ENCODE measurements at places on chromosomes 2 and 18. TPM values are rescaled to one million over a fixed set of nuclear protein-coding genes. Genes with fewer than 3 reads are reported as not detected.
A peak's percentile ranks its signal among the peaks of the same experiment; 100 is the strongest.

OTOS gene
- not detected for polyA plus RNA-seq

STPG4 gene
- polyA plus RNA-seq, result 0.24 TPM

ACMSD gene
- polyA plus RNA-seq, result not detected

CROCC2 gene
- polyA plus RNA-seq, result not detected

TEKT4 gene
- polyA plus RNA-seq, result not detected

RIT2 gene
- polyA plus RNA-seq, result not detected

G6PC2 gene
- not detected for polyA plus RNA-seq

GKN2 gene
- polyA plus RNA-seq, result not detected

DNA sequence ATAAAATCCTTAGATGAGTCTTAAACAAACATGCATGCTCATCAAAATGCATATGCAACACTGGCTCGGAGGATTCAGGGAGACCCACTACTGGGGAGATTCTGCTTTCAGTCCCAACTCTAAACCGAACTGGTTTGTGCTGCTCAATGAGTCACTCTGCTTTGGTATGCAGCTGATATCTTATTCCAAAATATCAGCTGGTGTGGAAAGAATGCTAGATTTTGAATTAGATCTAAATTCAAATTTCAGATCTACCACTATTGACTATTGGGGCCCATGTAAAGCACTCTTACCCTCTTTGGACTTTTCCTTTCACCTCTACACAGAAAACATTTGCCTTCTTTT, 39.2 kb upstream of the TTN start:
- DNase-seq, result no peak

GRCh38 chr18:12839526-12840196, 44.4 kb downstream of the PTPN2 start:
- peak; percentile 79 for DNase-seq

DNA sequence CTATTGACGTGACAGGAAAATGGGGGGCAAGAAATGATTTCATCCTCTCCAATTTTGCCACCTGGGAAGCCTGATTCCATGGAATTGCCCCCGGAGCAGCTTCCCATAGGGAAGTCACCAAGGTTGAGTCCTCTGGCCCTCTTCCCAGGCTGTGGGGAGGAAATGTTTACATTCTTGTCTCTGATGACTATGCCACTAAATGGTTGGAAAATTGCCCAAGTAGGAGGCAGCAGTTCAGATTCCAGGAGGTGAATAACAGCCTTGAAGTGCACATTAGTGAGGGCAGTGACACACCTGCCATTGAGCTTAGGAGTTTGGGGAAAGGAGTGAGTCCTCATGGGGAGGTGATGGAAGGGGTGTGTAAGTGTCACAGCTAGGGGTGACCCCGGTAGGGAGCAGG, 449.2 kb upstream of the DCC start:
- DNase-seq, result no peak

DNA sequence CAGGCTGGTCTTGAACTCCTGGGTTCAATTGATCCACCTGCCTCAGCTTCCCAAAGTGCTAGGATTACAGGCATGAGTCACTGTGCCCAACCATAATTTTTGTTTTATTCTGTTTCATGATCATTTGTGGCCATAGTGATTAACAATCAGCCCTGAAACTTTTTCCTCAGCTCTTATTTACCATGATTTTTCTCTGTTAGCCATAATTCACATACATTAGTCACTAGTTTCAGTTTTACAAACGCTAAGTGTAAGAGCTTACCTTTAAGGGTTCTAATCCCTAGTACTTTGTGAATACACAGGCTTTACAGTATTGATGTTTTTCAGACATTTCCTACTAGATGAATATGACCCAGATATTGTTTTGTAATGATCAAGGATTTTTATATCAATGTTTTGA, 216.1 kb downstream of the DPP4 start:
- DNase-seq, result no peak

GRCh38 chr18:42095732-42096377, 140.8 kb downstream of the PIK3C3 start:
- DNase-seq, result no peak

GRCh38 chr2:173891315-173892037, 73.7 kb downstream of the SP3 start:
- no peak for DNase-seq

DNA sequence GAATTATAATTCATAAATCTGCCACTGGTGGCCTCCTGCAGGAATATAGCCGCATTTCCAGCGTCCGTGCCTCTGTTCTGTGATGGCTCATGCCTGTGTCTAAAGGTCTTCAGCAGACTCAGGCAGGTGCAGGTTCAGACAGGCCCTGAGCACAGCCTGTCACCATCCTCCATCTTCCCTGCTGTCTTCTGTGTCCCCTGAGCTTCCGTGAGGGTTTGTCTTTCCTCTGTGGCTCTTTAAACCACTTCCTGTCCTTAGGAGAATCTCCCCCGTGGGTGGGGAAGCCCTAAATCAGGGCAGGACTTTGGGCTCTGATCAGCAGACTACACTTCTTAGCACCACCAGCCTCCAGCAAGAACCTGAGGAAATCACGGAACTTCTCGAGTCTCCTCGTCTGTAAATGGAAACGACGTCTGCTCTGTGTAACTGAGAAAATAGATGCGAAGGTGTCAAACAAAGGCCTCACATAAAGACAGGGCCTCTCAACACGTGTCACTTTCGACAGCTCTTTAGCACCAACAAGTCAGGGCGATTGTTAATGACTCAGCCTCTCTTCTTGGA, 24.1 kb upstream of the NFATC1 start:
- no peak for DNase-seq

DNA sequence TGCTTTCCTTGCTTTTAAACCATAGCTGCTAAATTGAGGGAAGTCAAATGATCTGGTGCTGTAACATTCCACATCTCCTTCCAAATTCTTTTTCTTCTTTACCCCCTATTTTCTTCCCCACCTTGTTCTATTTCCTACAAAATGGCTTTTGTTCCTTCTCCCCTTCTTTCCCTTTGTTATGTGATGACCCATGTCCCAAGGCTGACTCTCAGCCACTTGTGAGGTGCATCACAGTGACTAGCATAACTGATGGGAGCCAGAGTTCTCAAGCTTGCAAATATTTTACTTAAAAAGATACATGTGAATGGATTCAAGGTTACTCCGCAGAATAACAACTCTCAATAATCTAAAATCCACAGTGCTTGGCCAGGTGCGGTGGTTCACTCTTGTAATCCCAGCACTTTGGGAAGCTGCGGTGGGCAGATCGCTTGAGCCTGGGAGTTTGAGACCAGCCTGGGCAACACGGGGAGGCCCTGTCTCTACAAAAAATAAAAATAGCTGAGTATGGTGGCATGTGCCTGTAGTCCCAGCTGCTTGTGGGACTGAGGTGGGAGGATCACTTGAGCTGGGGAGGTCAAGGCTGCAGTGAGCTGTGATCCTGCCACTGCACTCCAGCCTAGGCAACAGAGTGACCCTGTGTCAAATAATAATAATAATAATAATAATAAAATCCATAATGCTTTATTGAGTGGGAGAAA, 100.1 kb upstream of the CERS6 start:
- DNase-seq, result no peak

- DNase-seq, result no peak
Measured at GRCh38 chr18:51430538-51430937, 233.1 kb upstream of the MEX3C start.

Measured in immature natural killer cell (primary cell).